ENCODE measurements at places on chromosomes 1 and 21.

DNA sequence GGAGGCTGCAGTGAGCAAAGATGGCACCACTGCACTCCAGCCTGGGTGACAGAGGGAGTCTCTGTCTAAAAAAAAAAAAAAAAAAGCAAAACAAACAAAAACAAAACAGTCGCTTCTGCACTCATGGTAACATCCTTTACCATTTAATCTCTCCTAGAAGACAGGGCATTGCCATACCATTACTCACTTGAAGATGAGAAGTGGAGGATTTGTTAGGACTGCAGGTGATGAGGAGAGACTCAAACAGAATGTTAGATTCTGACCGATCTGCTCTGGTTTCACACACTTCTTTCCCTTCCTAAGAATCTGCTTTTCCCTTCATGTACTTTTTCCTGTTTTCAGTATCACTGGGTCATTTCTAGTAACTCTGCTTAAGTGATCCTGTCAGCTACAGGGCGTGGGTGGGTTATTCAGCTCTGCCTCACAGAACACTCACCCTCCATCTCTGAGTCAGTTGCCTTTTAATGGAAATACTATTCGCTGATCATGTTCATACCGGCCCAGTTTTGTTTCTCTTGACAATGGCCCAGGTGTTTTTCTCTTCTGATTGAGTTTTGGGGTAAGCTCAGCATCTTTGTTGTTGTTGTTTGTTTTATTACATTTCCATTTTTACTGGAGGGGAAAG, 148.0 kb upstream of the ERG start:
- H3K36me3 ChIP-seq, result no peaks in the 10 kb centered on the region
- DNase-seq, result no peak
- H3K4me1 ChIP-seq, result no peaks in the 10 kb centered on the region
- no peak overlapping the region for H3K27ac ChIP-seq

- H3K4me1 ChIP-seq, result no peaks in the 10 kb centered on the region
- H3K27ac ChIP-seq, result no peak overlapping the region
- H3K27me3 ChIP-seq, result no peaks in the 10 kb centered on the region
- no peak overlapping the region for H3K4me3 ChIP-seq
These were observed 50.1 kb downstream of the LAMC1 start for GRCh38 chr1:183073320-183073719.

DNA sequence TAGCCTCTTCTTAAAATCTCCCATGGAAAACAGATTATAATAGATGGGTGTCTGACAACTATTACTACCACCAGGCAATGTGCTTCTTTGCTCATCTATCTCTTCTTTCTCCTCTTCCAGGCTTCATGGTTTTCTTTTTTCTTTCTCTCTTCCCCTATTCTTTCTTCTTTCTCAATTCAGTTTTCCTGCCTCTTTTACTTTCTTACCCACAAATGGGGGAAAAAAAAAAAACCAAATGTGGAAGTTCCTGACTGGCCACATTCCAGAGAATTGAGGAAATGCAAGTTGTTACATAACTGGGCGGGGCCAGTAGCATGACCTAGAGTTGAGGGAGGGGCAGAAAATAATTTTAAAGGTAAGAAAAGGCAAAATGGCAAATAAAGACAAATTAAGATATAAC, 10.9 kb upstream of the SMG7 start:
- peak; percentile 93 for DNase-seq
- H3K4me3 ChIP-seq, result no peak overlapping the region
- peaks cover 38% of the 10 kb centered on the region for H3K4me1 ChIP-seq
- H3K27me3 ChIP-seq, result no peaks in the 10 kb centered on the region

DNA sequence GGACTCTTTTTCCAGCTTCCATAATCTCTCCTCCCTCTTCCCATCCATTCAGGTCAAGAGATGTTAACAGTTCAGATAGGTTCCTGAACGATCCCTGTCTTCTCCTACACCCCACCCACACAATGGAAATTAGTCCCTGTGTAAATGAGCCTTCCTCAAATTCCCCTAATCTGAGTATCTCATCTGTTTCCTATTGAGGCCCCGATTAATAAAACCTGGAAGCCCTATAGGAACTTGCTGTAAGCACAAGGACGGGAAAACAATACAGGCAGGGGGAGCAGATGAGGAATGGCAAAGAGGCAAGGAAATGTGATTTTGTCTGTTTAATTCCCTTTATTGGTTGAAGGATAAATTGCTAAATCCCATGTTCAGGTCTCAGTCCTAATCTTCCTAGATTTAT, 7.1 kb upstream of the GPX7 start:
- H3K4me1 ChIP-seq, result peaks cover 7% of the 10 kb centered on the region
- peaks cover 2% of the 10 kb centered on the region for H3K27me3 ChIP-seq
- DNase-seq, result no peak
- H3K27ac ChIP-seq, result no peak overlapping the region

- no peaks in the 10 kb centered on the region for H3K36me3 ChIP-seq
- peak overlapping the region; percentile 59 for H3K27ac ChIP-seq
- H3K27me3 ChIP-seq, result no peaks in the 10 kb centered on the region
- H3K4me3 ChIP-seq, result no peak overlapping the region
- DNase-seq, result peak; percentile 21
- H3K4me1 ChIP-seq, result peaks cover 83% of the 10 kb centered on the region
These were observed 5.3 kb upstream of the GPR88 start for GRCh38 chr1:100532645-100533044.

- peaks cover 32% of the 10 kb centered on the region for H3K4me1 ChIP-seq
- no peak overlapping the region for H3K27ac ChIP-seq
- H3K27me3 ChIP-seq, result no peaks in the 10 kb centered on the region
- no peak overlapping the region for H3K4me3 ChIP-seq
- peaks cover 4% of the 10 kb centered on the region for H3K36me3 ChIP-seq
These were observed 39.2 kb downstream of the MAPKAPK2 start for GRCh38 chr1:206723805-206724472.

DNA sequence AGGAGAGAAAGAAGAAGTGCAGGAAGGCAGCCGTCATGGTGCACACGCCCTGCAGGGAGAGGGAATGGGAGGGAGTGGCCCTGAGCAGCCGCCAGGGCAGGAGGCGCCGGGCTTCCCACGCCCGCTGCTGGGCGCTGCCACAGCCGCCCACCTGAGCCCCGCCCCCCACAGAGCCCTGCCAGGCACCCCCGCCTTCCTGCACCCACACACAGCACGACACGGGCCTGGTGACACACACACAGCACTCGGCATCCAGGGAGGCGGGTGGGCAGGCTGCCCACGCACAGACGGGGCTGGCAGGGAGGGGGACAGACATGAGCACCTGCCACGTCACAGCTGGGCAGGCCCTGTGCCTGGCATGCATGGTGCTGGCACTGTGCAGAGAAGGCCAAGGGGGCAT, 27.5 kb downstream of the ADGRB2 start:
- H3K27me3 ChIP-seq, result no peaks in the 10 kb centered on the region
- no peak overlapping the region for H3K27ac ChIP-seq
- no peaks in the 10 kb centered on the region for H3K36me3 ChIP-seq
- DNase-seq, result no peak

DNA sequence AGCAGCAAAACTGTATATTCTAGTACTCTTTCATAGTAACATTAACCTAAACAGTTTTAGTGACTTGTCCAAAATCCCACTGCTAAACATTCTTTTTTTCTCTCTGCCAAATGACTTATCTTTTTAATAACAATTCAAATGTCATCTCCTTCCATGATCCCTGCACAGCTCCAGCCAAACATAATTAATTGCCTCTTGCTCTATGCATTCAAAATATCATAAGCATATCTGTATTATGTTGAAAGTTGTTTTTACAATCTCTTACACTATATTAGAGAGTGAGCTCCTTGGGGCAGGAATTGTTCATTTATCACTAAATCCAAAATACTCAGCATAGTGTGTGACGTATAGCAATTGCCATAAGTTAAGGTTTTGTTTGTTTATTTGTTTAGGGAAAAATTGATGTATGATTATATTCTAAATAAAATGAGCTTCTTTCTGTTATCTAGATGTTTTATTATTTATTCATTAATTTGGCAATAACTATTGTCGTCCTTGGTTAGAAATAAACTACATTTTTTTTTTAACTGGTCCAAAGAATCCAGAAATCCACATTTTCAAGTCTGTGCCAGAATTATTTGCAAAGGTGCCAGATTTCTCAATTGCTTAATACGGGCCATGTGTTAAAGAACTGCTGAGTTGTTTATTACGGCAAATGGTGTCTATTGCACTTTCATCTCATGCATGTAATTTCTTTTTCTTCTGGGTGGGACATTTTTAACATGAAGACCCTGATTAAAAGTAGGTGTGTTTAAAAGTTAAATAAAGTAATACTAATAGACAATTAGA, 577.2 kb upstream of the ZRANB2 start:
- no peak overlapping the region for H3K4me3 ChIP-seq
- H3K27ac ChIP-seq, result no peak overlapping the region
- H3K36me3 ChIP-seq, result no peaks in the 10 kb centered on the region
- no peaks in the 10 kb centered on the region for H3K27me3 ChIP-seq

GRCh38 chr1:158150523-158150922, 30.2 kb upstream of the CD1D start:
- no peaks in the 10 kb centered on the region for H3K36me3 ChIP-seq
- H3K4me1 ChIP-seq, result peaks cover 84% of the 10 kb centered on the region
- peak overlapping the region; percentile 76 for H3K27ac ChIP-seq
- peak; percentile 84 for DNase-seq
